ENCODE measurements at places on chromosomes 1 and 21.

DNA sequence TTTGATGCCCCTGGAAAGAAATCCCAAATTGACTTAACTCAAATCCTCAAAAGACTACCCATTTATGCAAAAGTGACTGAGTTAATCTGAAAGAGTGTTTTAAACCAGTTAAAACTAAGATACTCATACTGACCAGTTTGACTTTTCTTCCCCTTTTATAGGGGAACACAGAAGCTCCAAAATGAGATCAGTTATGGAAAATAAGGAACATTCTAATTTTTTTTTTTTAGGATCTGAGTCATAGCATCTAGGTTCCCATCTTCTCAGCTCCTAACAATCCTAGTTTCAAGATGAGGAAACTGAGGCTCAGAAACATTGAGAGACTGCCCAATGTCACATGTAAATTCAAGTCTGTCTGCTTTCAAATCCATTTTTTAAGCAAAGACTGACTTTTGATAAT is 231.1 kb upstream of the RUNX1 start:
- DNase-seq = no peak

GRCh38 chr1:174469687-174470086 is 21.9 kb downstream of the GPR52 start:
- DNase-seq = no peak

- no peak for DNase-seq
These were observed 351.9 kb downstream of the ADGRL2 start for GRCh38 chr1:82152356-82153271.

GRCh38 chr1:87451229-87451920 is 122.7 kb downstream of the LMO4 start:
- peak; percentile 5 for DNase-seq

DNA sequence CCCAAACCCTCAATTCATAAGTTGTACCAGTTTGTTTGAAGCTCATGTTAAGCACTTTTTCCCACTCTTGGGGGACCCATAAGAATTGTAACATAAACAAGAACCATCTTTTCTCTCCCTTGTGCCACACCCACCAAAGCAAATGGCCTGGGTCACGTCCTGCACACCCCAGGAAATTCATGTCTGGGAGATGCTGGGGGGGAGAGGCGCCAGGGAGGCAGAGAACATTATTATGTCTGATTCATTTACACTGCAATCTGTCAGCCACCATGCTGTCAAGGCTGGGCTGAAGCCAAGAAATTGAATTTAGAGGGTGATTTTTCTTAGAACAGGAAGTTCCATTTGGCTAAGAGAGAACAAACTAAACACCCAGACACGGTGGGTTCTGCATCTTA is 37.2 kb upstream of the IPO9 start:
- peak; percentile 37 for DNase-seq

DNA sequence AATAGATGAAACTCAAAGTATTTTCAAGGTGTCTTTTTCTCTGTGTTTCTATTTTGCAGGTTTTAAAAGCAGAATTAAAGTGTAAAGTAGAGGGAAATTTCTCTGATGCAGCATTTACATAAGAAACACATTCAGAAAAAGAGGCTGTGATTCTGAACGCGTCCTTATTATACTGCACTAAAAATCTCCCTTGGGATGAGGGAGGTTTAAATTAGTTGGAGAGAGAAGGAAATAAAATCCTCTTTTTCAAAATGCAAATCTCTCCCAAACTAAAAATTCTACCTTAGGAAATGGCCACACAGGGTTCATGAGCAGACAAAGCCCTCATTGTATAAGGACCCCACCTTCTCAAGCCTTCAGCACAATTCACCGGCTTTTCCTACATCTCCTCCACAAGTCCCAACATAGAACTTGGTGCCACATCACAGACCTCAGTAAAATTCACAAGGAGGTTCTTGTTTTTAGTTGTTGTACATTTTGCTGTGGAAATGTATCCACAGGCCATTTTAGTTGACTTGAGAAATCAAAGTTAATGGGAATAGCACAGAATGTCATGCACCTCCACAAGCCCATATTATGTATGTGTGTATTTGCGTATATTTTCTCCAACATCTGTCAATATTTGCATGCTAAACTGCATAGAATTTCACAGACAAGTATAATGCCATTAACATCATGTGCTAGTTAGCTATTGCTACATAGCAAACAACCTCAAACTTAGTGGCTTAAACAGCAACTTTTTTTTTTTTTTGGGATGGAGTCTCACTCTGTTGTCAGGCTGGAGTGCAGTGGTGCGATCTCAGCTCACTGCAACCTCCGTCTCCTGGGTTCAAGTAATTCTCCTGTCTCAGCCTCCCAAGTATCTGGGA is 59.8 kb downstream of the MAB21L3 start:
- no peak for DNase-seq

DNA sequence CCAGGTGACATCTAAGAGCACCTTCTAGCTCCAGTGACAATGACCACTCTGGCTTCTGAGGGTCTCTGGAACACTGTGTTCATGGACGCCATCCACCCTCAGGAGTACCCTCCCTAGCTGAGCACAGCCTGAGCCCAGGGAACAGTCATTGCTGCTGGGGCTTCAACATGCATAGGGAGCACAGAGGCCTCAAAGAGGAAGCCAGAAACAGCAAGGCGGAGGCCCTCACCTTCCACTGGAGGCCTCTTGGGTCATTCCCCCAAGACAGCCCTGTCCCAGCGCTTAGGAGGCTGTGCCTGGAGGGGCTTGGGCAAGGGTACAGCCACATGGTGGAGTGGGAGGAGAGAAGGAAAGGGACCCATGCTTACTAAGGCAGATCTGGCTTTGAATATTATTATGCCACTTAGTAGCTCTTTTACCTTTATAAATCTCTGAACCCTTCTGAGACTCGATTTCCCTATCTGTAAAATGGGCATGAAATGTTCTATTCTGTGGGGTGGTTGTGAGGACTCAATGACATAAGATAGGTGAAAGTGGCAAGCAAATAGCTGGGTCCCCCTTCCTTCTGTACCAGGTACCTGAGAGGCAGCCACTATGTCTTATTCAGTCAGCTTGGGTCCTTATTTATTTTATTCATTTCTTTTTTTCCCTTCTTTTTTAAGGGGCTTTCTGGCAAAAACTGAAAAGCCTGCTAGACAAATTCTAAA is 32.8 kb downstream of the PTAFR start:
- DNase-seq = no peak

DNA sequence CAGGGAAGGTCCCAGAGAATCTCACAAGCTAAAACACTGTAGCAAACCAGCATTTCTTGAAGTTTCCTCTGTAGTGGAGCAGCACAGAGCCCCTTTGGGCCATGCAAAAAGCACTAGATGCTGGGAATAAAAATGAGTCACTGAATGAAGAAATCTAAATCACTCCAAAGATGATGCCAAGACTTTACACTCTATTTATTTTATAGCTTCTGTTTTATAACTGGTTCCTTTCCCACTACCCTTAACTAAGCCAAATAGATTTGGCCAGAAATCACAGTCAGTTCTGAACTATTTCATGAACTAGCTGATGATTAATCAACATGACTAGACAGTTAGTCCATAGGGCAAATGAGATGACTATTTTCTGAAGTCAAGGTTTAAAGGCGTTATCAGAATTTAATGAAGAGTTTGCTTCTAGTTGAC is 89.5 kb downstream of the SCMH1 start:
- DNase-seq = peak; percentile 94

DNA sequence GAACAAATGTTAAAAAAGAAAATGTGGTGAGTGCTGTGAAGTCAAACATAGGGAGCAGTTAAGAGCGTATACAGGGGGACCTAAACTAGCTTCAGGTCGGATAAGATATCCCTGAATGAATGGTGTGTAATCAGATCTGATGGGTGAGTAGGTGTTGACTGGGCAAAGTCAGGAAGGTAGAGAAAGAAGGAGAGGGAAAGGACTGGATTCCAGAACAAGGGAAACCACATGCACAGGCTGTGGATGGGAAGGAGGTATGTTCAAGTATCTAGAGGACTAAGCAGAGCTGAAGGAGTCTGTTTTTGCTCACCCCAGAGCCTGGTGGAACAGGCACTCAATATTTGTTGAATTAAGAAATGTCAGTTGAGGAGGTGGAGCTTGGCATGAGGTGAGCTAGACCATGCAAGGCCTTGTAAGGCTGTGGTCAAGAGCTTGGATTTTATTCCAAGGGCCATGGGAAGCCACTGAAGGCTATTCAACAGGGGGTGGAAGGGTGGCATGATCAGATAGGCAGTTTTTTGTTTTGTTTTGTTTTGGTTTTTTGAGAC is 27.4 kb downstream of the MAP7D1 start:
- DNase-seq = no peak

DNA sequence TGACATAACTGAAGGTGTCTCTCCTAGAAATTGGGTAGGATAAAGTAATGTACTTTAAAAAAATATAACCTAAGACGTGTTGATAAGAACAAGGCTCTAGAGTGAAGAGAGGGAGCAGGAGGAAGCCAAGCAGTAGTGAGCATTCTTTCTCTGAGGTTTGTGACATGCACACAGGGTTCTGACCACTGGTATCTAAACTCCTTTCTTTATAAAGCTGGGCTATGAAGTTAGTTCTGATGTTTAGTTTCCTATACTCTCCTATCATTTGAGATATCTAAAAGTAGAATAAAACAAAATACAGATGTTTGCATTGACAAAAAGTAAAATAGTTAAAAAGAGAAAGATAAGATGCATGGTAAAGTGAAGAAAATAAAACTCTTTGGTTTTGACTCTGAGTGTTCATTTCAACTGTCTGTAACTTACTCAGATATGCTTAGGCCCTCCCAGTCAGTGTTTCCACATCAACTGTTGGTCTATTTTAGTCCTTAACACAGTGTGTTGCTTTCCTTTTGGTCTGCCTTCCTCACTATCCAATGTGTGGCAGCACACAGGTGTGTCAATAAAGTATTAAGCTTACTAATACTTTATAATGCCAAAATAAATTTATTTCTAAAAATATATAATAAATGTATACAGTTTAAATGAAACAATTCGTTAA is 543.5 kb downstream of the PTPRC start:
- no peak for DNase-seq

- peak; percentile 81 for DNase-seq
These were observed 7.0 kb upstream of the SLC26A9 start for GRCh38 chr1:205950280-205950679.

DNA sequence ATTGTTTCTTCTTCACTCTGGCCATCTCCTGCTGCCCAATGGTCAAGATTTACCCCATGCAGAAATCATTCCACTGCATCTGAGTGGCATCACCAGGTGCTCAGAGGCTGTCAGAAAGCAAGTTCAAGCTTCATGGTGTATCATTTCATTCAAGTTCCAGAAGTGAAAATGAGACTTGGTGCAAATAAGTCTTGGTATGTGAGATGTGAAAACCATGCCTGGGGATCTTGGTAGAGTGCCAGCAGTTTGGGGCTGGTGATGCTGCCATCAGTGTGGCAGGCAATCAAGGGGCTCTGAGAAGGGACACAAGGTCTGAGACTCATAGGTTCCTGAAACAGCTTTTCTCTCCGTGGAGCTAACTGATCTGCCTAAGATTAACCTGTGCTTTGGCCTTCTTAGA is 52.0 kb downstream of the CD2 start:
- DNase-seq = no peak

Data from HFFc6 (cell line).